ENCODE measurements at places on chromosomes 1 and 21.

DNA sequence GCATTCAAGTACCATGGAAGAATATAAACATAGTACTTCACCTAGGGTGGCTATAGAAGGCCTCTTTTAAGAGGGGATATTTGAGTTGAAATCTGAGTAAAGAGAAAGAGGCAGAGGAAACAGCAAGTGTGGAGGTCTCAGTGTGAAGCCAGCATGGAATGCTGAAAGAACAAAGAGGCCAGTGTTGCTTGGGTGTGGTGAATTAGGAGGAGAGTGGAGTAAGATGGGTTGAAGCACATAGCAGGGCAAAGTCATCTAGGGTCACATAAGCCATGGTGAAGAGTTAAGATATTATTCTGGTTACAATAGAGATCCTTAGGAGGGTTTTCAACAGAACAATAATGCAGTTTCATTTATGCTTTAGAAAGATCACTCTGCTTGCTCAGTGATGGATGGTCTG is 37.5 kb downstream of the C1orf141 start:
- no peak for DNase-seq

DNA sequence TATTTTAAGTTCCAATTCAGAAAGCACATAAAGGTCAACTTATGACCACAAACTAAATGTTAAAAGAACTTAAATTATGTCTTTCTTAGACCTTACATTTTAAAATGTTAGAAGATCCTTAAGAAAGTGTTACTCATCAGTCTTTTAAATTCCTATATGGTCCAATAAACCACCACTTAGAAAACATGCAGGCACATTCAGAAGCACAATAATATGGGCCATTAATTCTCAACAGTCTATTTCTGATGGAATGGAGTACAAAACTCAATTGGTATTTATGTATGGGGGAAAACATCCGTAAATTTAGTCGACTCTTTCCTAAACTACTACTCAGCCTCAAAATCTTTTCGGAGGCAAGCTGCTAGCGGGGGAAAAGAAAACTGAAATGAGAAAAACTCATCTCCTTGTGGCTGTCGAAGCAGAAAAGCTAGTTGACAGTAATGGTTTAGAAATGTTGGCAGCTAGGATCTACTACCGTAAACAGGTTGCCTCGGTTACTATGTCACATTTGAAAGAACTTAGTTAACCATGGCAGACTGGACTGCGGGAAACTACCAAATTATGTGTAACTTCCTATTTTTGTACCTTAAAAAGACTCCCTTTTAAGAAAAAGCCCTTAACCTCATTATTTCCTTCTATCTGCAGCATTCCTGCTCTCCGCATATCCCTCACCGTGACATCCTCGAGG is 1.0 kb downstream of the TRMT1L start:
- no peak for DNase-seq

DNA sequence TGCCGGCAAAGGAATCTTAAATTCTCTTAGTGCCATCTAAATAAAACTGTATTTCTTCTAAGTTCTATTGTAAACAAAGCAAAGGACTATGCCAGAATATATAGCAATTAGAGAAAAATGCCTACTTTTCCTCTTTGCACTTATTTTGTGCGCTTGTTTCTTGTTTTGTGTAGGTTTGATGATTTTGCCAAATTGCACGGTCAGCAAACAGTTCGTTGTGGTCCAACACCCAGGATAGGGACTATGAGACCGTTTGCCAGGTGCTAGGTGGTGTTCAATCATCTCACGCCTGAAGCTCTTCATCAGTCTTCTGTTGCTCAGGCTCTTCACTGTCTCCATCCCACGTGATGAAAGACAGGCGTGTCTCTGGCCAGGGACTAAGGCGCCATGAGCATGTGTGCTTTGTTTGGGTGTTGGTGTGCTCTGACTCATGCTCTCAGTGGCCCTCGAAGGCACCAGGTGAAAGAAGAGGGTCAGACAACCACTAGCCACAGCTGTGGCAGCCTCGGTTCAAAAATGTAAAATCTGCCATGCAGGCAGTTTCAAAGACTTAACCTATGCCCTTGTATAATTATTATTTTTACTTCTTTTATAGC is 36.9 kb upstream of the KCNE1 start:
- no peak for DNase-seq

DNA sequence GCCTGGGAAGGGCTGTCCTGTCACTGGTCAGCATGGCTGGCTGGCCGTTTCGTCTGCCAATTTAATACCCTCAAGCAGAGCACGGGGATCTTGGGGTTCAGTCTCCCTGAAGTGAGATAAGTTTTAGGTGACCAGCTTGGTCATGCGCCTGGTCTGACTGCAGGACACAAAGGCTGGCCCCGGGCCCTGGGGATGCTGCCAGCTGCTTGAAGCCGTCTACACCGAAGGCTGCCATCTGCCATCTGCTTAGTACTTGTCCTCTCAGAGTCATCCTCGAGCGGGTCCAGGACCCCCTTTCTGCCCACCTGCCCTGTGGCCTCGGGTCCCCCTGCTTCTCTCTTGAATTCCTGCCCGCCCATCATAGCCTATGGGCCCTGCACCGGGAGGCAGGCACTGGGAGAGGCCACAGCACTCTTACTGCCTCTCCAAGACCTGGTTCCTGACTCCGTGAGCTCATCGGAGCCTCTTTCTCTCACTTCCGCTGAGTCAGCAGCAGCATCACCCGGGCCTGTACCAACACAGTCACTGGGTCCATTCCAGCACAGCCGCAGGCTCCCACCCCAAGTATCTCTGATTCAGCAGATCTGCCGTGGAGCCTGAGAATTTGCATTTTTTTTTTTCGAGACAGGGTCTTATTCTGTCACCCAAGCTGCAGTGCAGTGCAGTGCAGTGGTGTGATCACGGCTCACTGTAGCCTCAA is 7.0 kb downstream of the FBLIM1 start:
- no peak for DNase-seq

- DNase-seq: no peak
Measured at GRCh38 chr21:17402937-17403336, 109.9 kb upstream of the CXADR start.

DNA sequence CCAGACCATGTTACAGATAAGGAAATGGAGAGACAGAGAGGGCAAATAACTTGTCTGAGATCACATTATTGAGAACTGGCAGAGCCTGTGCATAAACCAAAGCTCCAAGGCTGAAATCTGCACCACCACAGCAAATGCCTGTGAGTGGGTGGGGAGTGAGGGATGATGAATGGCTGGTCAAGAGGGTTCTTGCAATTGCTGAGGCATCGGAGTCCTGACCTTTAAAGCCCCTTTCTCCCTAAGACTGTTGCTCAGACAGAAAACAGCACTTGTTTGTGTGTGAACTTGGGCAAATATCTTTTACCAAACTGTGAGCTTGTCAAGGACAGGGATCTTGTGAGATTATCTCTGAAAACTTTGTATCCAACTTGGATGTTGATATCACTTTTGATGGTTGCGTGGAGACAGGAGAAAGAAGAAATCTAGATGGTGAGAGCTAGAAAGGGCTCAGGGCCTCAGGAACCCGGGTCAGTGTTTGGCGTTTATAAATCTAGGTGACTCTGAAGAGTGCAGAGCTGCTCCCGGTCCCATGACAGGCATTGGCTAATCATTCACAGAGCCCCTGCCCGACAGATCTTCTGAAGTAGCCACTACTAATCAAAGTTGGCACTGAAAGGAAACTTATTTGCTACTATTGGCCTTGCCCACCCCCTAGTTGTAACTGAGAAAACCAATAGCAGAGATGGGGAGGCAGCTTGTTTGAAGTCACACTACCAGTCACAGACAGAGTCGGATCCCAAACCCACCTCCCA is 122.3 kb downstream of the FOXD2 start:
- no peak for DNase-seq

GRCh38 chr1:171816300-171816901 is 24.9 kb upstream of the DNM3 start:
- no peak for DNase-seq

- no peak for DNase-seq
Measured at GRCh38 chr1:199124351-199124750, 485.5 kb downstream of the PTPRC start.

GRCh38 chr1:182357913-182358312 is 33.7 kb downstream of the GLUL start:
- no peak for DNase-seq

DNA sequence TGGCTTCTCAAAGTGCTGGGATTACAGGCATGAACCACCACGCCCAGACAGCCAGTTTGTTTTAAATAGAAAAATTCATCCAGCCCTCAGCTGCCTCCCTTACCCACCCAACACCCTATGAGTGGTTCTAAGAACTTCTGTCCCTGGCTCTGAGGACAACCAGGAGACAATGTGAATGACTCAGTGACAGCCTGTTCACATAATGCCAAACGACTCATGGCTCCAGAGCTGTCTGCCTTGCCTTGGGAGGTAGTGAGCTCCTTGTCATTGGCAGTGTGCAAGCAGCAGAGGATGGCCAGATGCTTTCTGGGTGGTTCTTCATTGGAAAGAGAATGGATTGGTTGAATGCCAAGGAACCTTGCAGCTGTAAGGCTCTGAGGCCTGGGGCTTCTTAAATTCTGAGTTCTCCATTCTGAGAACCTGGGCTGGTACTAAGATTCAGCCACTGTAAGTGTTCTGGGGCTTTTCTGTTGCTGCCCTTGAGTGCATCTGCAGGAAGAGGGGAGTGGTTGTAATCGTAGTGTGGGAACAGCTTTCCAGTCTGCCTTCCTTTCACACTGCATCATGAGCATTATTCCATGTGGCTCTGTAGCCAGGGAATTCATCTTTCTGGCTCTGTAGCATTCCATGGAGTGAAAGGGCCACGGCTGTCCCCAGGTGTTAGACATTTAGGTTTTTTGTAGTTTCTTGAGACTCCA is 5.8 kb downstream of the SERINC2 start:
- no peak for DNase-seq

- no peak for DNase-seq
Measured at GRCh38 chr1:152412756-152413155, 1.3 kb downstream of the CRNN start.

- no peak for DNase-seq
Measured at GRCh38 chr1:54238353-54239034, 38.5 kb downstream of the MRPL37 start.

DNA sequence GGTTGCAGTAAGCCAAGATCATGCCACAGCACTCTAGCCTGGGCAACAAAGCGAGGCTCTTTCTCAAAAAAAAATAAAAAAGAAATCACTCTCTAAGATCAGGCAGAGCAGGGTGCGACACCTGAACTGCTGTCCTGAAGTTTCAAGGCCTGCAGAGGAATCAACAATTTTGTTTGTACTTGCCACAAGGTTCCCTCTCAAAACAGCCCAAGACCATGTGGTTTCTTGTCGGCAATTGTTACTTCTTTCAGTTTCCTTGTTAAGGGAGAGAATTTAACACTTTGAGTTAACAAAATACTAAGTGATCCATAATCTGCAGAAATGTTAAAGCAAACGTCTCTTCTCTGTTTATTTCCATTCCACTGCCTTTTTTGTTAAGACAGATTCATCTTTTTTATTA is 36.5 kb downstream of the MACO1 start:
- no peak for DNase-seq
